Activated T-cell treated with anti-CD3 and anti-CD28 coated beads for 1 hour (primary cell): ENCODE measurements at places on chromosomes 6 and 20.

- DNase-seq = no peak
Measured at GRCh38 chr6:79600812-79601609, 30.1 kb upstream of the SH3BGRL2 start.

DNA sequence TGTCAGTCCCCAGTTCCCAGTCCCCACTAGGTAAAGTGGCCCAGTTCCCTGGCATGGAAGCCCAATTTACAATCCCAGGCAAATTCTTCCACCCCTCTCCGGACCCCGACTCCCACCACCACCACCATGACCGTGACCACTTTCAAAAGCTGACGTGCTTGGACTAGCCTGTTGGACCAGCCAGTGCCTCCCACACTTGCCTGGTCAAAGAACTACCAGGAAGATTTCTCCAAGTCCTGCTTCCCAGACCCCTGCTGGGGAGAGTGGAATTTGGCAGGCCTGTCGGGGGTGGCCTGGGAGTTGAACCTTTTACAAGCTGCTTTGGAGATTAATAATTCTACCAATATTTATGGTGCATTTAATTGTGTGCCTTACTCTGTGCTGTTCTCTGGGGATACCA lies 1.4 kb upstream of the PTPRT start:
- no peak for DNase-seq

- no peak for DNase-seq
Measured at GRCh38 chr6:54403096-54403495, 94.9 kb downstream of the TINAG start.

GRCh38 chr20:60759651-60760050 lies 492.4 kb upstream of the CDH4 start:
- no peak for DNase-seq

DNA sequence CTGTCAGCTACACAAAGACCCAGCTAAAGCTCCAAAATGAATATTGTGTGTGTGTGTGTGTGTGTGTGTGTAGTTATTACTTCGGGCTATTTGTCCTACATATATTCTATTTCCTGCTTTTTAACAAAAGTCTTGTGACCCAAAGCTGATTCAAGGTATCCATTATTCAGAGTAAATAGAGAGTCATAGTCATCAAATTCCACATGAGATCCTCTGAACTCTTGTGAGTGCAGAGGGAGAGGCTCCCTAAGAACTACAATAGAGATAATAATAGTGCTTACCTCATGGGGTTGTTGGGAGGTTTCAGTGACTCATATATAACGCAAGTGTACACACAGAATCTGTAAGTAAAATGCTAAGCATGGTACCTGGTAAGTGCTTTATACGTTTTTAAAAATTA lies 95.6 kb upstream of the SHLD1 start:
- no peak for DNase-seq

GRCh38 chr6:163250116-163250515 lies 164.4 kb upstream of the QKI start:
- DNase-seq = no peak

DNA sequence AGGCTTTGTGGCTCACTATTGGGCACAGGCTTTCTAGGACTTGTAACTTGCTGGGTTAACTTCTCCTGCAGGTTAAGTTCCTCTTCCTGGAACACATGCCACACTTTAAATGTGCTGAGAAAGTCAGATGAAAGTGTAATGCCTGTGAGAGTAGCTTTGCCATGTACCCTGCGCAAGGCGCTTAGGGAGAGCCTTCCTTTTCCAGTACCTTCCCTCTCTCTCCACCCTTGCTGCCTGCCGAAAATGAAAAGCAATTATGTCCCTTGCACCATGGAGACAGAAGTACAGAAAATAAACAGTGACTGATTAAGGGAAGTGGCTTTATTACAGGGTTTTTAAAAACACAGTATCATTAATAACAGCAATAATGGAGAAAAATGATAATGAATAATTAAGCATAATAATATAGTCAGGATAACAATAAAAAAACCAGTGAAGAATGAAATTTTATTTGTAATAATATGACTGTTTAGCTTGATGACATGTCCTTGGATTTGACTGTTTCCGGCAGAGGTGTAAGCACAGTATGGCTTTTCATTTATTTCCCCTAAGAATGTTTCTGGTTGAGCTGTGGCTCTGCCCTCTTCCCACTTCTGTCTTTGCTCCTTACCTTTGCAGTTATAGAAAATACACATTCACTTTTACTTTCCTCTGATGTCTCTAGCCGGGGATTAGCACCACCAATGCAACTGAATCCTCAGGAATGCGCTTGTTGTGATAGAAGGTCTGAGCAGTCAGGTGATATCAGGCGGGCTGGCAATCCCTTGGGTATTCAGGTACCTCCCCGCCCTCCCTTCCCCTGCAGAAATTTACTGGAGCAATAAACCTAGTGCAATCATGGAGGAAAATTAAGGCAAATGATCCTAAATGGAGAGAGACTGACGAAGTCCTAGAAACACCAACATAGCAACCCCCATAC lies 472.3 kb upstream of the CITED2 start:
- DNase-seq = no peak

- no peak for DNase-seq
Measured at GRCh38 chr6:33613795-33614168, 7.3 kb upstream of the ITPR3 start.

DNA sequence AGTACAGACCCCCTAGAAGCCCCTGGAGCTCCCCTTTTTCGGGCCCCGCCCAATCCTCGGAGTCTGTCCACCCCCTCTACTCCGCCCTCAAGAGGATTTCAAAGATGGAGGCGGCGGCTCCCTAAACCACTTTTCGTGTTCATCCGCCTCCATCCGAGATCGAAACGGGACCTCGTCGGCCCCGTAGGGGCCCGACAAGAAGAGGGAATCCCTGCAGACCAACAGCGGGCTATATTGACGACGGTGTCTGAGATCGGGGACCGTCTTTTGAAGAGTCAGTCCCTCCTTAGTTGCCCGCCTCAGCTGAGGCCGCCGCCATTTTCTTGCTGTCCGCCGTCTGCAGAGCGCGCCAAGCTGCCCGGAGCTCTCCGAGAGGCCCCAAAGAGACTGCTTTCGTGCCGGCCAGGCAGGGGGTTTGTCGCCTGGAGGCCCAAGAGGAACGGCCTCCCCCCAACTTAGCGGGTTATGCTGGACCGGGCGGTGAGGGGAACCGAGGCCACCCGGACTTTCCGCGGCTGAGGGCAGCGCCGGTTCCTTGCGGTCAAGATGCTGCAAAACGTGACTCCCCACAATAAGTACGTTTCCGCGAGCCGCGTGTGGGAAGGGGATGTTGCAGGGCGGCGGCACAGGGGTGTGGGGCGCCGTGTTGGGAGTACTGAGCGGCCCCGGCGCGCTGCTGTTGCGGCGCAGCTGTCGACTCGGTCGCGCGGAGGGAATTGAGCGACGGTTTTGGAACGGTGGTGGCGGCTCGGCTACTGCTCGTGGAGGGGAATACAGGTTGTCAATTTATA lies 4.2 kb downstream of the BRD2 start:
- peak; percentile 44 for DNase-seq

DNA sequence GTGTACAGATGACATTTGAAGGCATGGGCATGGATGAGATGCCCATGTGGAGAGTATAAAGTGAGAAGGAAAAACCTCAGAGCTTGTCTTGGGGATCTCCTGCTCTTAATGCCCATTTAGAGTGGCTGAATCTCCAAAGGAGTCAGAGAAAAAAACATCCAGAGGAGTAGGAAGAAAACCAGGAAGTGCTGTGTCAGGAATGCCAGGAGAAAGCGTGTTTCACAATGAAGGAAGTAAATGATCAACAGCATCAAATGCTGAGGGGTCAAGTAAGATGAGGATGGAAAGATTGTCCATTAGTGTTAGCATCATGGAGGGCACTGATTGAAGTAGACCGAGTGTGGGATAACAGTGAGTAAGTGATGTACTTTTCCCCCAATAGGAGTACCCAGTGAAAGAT lies 56.1 kb downstream of the FIG4 start:
- DNase-seq = no peak

DNA sequence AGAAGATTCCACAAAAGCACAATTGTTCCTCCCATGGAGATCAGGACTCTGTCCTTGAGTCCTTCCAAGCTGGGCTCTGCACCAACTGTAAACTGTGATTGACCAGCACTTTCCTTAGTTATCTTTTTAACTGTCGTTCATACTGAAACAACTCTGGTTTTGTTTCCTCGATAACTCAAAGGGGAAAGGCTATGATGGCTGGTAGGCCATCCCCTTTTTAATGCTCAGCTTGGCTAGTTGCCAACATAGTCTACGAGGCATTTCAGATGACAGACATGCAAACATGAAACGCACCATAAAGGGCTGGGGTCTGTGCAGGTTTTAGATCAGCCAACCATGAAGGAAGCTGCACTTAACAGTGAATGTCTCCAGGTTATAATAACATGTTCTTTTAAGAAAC lies 497.1 kb upstream of the ARID1B start:
- DNase-seq = no peak

- DNase-seq = no peak
Measured at GRCh38 chr6:156554160-156554559, 223.0 kb upstream of the ARID1B start.

- DNase-seq = no peak
Measured at GRCh38 chr6:16236631-16237199, 1.7 kb upstream of the GMPR start.

DNA sequence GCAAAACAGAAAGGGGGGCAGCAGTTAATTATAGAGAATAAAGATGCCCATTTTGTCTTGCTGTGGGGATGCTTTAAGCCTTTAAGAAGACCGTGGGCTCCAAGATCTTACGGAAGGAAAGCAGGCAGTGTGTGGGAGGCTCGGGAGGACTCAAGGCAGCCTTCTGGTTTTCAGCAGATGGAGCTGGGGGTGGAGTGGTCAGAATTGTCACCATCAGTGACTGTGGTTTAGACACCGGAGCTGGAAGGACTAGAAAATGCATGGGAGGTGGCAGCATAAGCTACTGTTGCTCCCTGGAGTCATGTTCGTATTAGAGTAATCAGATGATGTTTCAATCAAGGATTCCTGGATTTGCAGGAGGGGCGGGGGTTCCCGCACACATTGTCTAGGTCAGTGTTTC lies 3.7 kb downstream of the PHACTR1 start:
- no peak for DNase-seq

DNA sequence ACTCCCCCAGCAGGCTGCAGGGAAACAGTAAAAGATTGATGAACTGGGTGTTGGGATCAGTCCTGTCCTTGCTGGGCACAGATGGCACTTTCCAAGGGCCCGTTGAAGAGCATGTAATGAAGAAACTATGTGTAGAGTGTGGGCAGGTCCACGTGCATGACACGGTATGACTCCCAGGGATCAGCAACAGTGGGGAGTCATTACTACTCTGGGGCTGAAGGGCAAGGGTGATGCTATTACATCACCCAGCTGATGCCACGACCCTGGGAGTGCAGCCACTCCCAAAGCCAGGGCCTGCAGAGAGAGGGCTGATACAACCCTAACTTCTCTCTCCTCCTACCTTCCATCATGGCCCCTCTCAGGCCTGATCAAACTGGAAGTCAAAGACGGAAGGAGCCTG lies 20.1 kb downstream of the KCNK17 start:
- no peak for DNase-seq

DNA sequence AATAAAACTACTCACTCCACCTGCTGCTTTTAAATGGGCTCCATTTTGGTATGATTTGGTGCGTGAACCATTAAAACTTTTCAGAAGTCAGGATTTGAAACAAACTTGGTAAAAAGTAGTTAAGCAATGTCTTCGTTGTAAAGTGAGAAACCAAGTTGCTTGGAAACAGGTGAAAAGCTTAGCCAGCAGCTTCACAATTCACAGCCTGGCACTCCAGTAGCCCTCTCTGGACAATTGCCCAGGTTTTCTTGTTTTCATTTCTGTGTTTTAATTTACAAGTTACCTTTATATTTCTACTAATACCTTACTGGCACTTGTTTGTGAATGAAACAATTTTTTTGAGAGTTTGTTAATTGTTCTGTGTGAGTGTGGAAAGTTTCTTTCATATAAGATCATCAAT lies 12.8 kb downstream of the NT5E start:
- no peak for DNase-seq

DNA sequence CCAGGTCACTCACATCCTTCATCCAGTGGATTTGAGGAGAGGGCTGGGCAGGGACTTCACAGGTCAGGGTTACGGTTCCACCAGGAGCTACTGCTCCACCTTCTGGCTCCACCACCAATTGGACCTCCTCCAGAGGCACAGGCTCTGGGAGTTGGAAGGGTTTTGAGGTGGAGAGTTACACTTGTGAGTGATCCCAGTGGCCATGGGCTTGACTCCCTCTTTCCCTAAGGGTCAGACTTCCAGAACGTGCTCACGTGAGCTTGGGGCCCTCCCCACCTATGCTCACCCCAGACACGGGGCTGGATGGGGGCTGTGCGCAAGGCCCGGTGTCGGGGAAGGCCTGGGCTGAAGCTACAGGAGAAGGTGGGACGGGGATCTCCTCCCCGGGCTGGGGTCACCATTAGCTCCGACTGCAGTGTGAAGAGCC lies 1.5 kb downstream of the AGER start:
- no peak for DNase-seq

- no peak for DNase-seq
Measured at GRCh38 chr6:40510442-40510841, 76.7 kb downstream of the LRFN2 start.

GRCh38 chr6:29255530-29255929 lies 46.0 kb upstream of the OR14J1 start:
- DNase-seq = no peak

DNA sequence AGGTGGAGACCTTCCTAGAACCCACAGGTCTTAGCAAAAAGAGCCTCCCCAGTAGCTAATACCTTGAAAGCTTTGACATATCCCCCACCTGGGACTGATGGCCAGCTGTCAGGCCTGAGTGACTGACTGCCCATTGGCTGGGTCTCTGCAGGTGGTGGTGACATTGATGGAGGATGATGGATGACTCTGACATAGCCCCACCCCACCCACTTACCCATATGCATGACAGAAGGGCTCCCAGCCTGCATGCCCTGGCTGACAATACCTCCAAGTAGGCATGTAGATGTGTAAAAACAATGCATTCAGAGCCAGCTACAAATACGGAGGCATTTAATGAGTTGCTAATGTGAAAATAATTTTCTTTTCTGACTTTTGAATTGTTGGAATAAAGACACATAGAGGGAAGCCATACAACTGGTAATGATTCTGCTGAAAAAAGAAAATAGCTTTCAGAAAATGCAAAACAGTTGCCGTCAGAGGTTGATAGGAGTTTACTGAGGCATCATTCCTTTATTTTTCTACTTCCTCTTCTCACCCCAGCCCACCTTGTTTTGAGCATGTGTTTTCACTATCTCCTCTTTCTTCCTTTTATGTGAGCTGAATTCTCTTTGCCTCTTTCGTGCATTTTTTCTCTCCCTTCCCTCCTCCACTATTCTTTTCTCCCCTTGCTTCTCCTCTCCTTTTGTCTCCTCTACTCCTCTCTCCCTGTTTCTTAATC lies 70.6 kb downstream of the OLIG3 start:
- DNase-seq = no peak

DNA sequence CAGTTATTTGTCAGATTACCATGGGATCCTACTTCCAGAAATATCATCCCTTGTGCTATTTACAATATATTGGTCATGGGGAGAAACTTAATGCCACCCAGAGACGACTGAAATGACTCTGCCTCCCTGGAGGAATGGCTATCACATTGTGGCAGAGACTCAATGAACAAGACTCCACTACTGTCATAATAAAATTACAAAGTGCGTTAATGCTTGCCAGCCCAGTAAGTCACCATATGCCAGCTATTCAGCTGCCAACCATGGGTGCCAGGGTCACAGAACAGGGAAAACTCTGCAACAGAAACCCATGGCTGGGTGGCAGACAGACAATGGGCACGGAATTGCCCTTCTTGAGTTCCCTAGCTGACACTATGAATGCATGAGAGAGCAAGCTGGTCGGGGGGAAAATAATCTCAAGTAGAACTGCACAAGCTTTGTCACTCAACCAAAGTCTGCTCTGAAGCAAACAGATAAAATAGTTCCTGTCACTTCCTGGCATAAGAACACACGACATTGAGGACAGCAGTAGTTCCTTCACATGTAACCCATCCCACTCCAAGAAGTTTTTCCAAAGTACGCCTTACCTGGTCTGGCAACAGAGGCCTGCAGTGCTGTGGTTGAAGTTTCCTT lies 32.1 kb downstream of the TP53INP2 start:
- no peak for DNase-seq
